ENCODE measurements at places on chromosomes 16 and 17. TPM values are rescaled to one million over a fixed set of nuclear protein-coding genes. Genes with fewer than 3 reads are reported as not detected.
A peak's percentile ranks its signal among the peaks of the same experiment; 100 is the strongest.

- no peak overlapping the region for H3K27ac ChIP-seq
- no peaks in the 10 kb centered on the region for H3K36me3 ChIP-seq
- H3K27me3 ChIP-seq, result no peaks in the 10 kb centered on the region
- H3K4me1 ChIP-seq, result peaks cover 9% of the 10 kb centered on the region
These were observed 4.3 kb upstream of the SMARCE1 start for GRCh38 chr17:40651939-40652338.

DNA sequence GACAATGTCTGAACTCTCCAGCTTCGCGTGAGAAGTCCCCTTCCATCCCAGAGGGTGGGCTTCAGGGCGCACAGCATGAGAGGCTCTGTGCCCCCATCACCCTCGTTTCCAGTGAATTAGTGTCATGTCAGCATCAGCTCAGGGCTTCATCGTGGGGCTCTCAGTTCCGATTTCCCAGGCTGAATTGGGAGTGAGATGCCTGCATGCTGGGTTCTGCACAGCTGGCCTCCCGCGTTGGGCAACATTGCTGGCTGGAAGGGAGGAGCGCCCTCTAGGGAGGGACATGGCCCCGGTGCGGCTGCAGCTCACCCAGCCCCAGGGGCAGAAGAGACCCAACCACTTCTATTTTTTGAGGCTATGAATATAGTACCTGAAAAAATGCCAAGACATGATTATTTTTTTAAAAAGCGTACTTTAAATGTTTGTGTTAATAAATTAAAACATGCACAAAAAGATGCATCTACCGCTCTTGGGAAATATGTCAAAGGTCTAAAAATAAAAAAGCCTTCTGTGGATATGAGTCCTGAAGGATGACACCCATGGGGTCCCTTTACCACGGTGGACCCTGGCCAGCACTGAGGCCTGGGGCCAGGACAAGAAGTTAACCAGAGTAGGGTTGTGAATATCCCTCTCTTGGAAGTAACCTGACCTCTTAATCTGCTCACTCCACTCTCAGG, 10.5 kb upstream of the ITGAD start:
- peaks cover 8% of the 10 kb centered on the region for H3K4me1 ChIP-seq
- no peak overlapping the region for H3K4me3 ChIP-seq
- no peak overlapping the region for H3K27ac ChIP-seq
- H3K27me3 ChIP-seq, result no peaks in the 10 kb centered on the region
- peaks cover 4% of the 10 kb centered on the region for H3K36me3 ChIP-seq

GRCh38 chr17:80746262-80746935, 201.8 kb downstream of the RPTOR start:
- no peaks in the 10 kb centered on the region for H3K4me1 ChIP-seq
- no peak overlapping the region for H3K27ac ChIP-seq
- no peaks in the 10 kb centered on the region for H3K36me3 ChIP-seq

DNA sequence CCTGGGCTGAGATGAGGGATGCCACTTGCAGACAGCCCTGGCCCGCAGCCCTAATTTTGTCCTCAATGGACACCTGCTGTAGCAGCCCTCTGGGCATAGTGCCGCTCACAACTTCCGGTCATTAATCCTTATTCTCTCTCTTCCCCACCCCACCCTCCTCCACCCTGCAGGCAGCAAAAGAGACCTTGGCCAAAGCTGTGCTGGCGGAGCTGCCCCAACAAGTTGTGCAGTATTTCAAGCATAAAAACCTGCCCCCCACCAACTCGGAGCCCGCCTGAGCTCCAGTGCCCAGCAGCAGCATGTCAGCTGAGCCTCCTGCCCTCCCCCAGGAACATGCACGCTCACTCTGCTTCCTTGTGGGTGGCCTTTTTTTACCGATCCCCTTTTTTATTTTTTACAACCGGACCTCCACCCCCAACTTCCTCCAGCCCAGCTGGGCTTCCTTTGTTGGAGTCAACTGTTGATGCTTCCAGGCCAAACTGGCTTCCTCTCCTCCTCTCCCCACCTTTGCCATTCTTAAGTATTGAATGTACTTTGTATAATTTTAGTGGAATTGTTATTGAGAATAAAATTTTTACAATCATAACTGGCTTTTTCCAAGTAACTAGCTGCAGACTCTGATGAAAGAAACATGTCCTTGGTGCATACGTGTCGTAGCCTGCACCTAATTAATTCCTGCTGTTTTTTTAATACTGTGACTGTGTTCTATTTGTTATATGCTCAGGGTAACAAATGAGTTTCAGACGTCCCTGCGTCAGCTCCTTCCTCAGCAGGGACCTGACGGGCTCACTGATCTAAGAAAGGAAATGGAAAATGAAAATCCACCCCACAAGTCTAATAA, 38.2 kb downstream of the PSME3IP1 start:
- H3K27me3 ChIP-seq, result no peaks in the 10 kb centered on the region
- DNase-seq, result peak; percentile 54
- no peak overlapping the region for H3K27ac ChIP-seq
- peaks cover 3% of the 10 kb centered on the region for H3K36me3 ChIP-seq
- H3K4me1 ChIP-seq, result peaks cover 18% of the 10 kb centered on the region
- no peak overlapping the region for H3K4me3 ChIP-seq

DNA sequence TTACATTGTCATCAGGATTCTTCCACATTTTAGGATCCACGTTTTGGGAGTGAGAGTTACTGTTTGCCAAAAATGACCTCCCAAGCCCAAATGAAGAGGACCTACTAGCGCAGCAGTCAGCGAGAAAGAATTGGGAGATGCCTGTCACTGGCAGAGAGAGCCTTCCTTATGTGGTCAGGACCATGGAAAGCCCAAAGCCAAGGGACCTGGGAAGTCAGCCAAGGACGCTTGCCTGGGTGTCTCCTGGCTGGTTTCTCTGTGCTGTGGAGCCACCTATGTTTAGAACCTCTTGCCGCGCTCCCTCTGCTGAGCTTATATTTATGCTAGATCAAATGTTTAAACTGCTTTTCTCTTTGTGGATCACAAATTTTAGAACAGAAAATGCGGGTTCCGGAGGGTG, 24.9 kb upstream of the RHBDL3 start:
- H3K4me3 ChIP-seq, result no peak overlapping the region
- DNase-seq, result peak; percentile 26
- H3K27ac ChIP-seq, result no peak overlapping the region
- H3K4me1 ChIP-seq, result no peaks in the 10 kb centered on the region
- H3K27me3 ChIP-seq, result no peaks in the 10 kb centered on the region
- no peaks in the 10 kb centered on the region for H3K36me3 ChIP-seq

DNA sequence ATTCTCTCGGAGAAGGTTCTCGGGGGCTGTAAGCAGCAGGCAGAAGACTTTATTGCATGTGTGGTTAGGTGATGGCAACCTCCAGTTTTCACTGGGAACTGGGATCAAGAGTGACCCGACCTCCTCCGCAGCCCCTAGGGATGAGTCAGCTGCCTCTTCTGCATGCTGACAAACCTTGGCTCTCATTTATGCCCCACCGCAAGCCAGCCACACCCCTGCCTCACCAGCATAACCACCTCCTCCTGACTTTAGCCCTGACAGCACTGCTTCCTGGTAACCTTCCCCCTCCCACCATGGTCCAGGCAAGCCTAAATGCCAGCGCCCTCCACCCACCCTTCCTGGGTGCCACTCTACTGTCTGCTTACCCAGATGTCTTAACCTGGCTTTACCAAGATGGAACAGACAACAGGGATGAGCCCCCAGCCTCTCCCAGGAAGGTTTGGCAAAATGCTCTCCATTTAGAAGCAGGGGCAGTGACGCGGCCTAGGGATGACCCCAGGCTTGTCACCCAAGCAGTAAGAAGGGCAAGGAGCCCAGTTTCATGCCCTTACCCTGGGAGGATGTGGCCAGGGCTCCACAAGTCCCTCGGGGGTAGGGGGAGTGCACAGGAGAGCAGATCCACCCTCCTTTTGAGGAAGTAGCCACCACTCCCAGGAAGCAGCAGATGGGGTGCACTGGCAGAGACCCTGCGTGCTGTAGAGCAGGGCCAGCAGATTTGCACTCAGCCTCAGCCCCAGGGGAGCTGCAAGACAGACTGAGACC, 73.5 kb downstream of the GOSR1 start:
- H3K4me3 ChIP-seq, result no peak overlapping the region
- H3K27me3 ChIP-seq, result no peaks in the 10 kb centered on the region
- no peaks in the 10 kb centered on the region for H3K4me1 ChIP-seq
- no peaks in the 10 kb centered on the region for H3K36me3 ChIP-seq
- DNase-seq, result peak; percentile 19

Gene B9D1
- total RNA-seq, result not detected

DNA sequence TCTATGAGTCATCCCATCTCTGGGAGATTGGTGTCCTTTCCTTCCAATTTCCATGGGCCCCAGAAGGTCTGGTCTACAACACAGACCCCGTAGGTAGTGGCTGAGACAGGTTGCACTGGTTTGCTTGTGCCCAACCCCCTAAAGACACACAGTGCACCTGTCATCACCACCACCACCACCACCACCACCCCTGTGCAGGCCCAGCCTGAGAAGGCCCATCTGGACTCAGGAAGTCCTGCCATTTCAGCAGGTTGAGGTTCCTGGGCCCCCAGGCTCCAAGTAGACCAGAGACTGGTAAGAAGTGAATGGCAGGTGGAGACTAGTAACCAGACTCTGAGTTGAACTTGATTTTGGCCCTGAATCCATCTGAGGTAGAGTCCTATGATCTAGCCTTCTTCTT, 25.9 kb upstream of the PHB1 start:
- no peak overlapping the region for H3K27ac ChIP-seq
- H3K4me3 ChIP-seq, result no peak overlapping the region
- H3K4me1 ChIP-seq, result no peaks in the 10 kb centered on the region

DNA sequence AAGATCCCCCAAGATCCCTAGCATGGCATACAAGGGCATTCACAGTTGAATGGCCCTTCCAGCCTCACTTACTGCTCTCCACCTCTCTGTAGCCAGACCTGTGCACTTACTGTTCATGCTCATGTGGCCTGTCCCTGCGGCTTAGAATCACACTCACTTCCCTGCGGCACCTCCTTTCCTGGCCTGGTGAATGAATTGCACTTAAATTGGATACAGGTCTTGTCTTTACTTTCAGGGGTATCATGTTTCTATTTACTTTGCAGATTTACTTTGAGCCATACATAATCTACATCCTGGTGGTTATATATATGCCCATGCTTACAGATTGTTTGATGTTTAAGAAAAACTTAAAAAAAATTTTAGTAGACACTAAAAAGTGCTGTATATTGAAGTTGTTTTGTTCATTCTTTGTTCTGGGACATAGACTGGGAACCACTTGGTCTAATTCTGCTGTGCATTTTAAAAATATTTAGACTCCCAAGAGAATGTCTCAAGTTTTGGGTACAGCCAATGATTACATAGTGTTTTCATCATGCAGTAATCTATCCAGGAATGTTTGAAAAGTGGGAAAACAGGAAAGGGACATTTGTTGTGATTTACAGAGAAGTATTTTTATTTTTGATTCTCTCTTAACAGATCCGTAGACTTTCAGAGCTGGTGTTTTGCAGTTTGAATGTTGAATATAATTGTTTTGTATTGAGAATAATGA, 63.9 kb downstream of the NUP88 start:
- no peak for DNase-seq
- H3K4me1 ChIP-seq, result no peaks in the 10 kb centered on the region
- no peak overlapping the region for H3K27ac ChIP-seq

All from stomach (tissue), 19 donors.